Cortex of kidney (tissue), 1 donor: ENCODE measurements at places on chromosomes 16 and 17.

DNA sequence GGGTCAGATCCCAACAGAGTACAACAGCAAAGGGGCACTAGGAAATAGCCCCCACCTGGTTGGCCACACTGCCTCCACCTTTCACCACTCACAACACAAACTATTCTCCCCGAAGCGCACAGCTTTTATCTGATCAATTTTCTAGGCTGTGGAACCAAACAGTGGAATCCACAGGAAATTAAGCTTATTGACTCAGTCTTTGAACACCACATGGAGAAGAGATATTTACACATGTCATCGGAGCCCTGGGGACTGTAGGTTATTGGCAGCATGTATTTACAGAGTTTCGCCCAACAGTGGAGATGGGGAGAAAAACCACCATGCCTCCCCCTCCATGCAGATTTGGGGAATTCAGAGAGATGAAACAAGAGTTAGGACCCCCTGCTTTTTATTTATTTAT, 154.8 kb downstream of the XYLT1 start:
- DNase-seq: no peak

GRCh38 chr17:79870540-79870939, 31.3 kb upstream of the CBX4 start:
- DNase-seq: no peak

DNA sequence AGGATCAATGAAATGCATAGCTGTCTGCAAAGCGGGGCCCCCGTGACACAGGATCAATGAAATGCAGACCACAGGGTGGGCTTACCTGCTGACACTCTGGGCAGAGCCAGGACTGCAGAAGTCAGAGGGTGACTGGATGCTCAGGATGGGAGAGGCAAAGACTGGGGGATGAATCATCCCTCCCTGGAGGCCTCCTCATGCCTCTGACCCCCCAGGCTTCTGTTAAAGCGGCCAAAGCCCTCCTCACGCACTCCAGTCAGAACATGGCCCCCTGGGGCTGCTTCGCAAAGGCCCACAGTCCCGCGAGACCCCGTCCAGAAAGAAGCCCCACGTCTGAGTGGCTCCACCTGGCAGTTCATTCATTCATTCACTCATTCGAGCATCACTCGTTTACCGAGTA, 38.4 kb upstream of the FOXF1 start:
- DNase-seq: no peak

GRCh38 chr17:38701504-38702165, 3.4 kb upstream of the MLLT6 start:
- no peak for DNase-seq

DNA sequence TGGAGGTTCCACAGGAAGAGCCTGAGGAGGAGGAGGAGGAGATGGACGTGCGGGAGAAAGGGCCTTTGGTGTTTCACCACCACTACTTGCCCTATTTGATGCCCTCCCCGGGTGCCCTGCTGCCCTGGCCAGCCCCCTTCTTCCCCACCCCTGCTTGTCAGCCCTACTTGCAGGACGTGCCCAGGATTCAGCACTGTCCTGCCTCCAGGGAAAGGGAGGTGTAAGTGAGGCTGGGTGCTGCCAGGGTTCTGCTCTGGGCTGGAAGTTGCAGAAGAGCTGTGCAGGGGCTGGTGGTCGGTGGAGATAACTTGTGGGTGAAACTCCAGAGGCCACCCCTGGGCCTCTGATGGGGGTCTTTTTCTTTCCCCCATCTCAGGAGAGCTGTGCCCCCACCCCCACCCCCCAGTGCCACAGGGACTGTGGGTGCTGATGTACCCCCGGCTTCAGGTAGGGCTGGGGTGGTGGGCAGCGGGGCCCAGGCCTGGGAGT, 3.0 kb downstream of the PRR29 start:
- no peak for DNase-seq

- no peak for DNase-seq
These were observed 925 bp downstream of the ZNF689 start for GRCh38 chr16:30609002-30609925.

GRCh38 chr16:21666772-21667171, 3.0 kb downstream of the OTOA start:
- DNase-seq: no peak

- no peak for DNase-seq
These were observed 34.1 kb downstream of the HIC1 start for GRCh38 chr17:2089021-2089422.

GRCh38 chr17:73118951-73119391, 26.5 kb upstream of the SLC39A11 start:
- DNase-seq: no peak

DNA sequence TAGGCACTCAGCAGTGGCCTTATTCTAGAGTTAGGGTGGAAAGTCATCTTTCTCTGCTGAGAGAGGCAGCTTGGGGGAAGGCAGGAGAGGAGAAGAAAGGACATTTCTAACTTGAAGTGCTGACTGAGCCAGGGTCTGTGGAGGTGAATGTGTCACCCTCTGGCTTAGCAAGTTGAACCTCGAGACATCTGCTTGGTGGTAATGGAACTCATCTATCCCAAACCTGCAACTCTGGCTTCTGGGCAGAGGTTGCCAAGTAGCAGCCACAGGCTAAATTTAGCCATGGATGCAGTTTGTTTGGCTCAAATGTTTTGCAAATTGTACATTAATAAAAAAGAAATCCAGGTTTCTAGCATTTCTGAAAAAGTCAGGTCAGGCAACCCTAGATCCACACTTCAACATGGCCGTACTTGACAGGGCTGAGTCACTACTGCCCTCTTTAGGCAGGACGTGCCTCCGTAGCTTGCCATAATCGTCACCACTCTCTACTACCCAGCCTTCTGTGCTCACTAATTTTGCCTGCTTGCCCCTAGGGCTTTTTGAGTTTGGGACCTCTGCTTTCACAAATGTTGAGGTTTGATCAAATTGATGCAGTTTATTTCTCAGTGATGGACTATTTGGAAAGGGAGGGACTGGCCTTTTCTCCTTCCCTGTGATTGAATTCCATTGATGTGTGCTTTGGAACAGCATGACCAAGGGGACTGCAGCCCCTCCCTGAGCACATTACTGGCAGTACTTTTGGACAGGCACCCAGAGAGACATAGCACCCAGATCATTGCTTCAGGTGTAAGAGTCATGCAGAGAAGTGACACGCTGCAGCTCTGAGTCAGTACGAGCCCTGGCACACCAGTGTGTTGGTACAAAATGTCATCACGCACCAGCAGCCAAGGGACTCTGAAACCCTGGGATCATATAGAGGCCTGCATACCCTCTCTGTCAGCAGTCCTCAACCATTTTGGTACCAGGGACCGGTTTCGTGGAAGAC, 5.2 kb downstream of the CDH13 start:
- DNase-seq: no peak

- DNase-seq: no peak
These were observed 20.4 kb upstream of the CPNE2 start for GRCh38 chr16:57071831-57072582.

DNA sequence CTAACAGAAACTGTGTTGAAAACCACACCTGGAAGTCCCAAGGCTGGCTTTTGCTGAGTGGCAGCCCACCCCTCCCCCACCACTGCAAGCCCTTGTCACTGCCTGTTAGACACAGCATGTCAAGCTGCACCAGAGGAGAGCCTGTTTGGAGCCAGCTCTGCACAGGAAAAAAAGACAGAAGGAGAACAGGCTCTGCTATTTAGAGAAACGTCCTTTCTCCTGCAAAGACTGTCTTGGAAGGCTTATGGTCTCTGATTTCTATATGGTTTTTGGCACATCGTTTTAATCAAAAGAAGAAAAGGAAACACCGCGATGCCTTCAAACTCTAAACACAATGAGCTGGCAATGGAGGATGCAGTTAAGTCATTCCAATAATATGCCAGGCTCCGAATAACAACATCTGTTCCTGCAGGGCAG, 275.5 kb downstream of the MAP2K4 start:
- no peak for DNase-seq

DNA sequence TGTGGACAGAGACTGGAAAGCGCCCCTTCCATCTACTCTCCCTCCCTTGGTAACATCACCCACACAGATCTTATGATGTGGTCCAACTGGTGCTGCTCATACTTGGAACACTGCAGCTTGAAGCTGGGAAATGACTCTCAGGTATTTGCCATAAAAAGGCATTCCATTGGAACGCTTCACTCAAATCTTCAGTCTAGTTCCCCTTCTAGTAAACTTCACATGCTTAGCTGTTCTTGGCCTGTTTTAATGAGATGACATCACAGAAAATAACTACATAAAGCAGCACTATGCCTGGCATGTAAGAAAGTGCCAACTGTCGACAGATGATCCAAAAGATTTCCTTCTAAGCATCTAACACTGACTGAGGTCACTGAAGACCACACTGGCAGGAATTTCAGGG, 9.3 kb downstream of the ZNF263 start:
- no peak for DNase-seq

GRCh38 chr17:63774141-63774968, at the start of gene DDX42:
DDX42 (plus strand) TSS chr17:63774170; CDS start chr17:63787050, 12,880 bp downstream.
- DNase-seq: no peak
